ENCODE measurements at places on chromosomes 3 and 15.

GRCh38 chr15:39595338-39596221, 14.7 kb downstream of the THBS1 start:
- DNase-seq: no peak

GRCh38 chr15:69881766-69882165, 216.0 kb downstream of the TLE3 start:
- DNase-seq: no peak

- no peak for DNase-seq
These were observed 208.5 kb downstream of the LPP start for GRCh38 chr3:188362405-188362831.

- no peak for DNase-seq
These were observed 71.2 kb downstream of the OTOL1 start for GRCh38 chr3:161567577-161568361.

GRCh38 chr3:77014226-77014625, 25.7 kb upstream of the ROBO2 start:
- peak; percentile 59 for DNase-seq

- no peak for DNase-seq
These were observed 23.9 kb upstream of the AADACL2 start for GRCh38 chr3:151709847-151710246.

DNA sequence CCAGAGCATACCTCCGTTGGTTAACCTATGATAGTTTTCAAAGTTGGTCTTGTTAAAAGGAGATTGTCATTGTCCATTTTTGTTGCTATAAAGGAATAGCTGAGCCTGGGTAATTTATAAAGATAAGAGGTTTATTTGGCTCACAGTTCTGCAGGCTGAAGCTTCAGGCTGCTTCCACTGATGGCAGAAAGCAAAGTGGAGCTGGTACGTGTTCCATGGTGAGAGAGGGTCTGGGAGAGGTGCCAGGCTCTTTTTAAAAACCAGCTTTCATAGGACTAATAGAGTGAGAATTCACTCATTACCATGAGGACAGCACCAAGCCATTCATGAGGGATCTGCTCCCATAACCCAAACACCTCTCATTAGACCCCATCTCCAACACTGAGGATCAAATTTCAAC, 107.3 kb downstream of the SLMAP start:
- no peak for DNase-seq

DNA sequence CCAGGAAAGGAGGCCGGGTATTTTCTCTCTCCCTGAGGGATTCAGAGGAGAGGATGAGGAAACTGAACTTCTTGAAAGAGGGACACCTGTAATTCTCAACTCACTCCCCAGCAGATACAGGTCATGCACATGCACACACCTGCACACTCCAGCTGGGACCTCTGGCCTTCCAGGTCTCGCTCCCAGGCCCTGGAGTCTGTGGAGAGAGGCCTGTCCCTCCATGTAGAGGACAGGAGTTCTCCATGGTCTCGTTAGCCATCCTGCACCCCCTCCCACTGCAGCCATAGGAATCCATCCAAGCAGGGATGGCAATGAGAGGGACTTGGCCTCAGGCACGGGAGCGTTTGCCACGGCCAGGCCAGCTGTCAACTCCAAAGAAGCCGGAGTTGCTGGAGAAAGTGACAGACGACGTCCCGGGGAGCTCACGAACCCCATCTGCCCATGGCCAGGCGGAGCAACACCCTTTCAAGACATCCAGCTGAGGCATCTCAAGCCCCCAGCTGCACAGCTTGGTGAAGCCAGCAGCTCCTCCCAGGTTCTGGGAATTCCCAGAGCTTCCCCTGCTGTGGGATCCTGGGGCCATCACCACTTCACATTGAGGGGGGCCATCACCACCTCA, 223.3 kb downstream of the UACA start:
- peak; percentile 64 for DNase-seq

DNA sequence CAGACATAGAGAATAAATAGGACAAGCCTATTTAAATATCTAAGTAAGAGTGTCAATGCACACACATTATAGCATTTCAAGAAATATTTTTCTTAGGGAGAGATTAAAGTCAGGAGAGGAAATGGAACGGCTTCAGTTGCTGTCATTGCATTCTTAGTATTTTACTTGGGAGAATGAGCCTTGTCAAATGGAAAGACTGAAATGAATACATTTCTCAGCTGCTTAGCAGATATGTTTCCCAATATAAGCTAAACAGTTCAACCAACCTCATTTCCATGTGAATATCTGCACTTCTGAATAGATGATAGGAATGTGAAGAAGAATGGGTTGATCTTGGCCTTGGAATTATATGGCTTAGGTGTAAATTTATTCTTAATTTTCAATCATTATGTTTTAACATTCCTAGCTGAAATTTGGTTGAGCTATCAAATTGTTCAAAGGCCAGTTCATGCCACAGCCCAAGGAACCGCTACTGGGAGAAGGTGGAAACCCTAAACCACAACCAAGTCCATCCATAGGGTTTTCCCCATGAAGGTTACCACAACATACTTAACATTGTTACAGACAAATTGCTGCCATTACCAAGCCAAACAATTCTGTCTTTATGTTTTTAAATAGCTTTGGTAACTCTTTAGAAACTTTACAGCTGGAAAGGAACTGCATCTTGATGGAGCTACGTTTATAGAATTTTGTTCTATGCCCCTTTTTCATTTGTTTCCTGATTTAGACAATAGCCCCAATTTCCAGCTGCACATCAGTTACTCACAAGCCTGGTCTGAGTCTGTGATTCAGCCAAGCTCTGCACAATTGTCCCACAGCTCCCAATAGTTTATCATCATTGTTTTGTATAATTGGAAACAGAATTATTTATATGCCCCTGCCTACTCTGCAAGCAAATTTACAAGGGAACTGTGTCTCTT, 459.6 kb downstream of the MECOM start:
- DNase-seq: no peak

GRCh38 chr15:50181201-50181968, 611 bp upstream of the SLC27A2 start:
- DNase-seq: peak; percentile 56

DNA sequence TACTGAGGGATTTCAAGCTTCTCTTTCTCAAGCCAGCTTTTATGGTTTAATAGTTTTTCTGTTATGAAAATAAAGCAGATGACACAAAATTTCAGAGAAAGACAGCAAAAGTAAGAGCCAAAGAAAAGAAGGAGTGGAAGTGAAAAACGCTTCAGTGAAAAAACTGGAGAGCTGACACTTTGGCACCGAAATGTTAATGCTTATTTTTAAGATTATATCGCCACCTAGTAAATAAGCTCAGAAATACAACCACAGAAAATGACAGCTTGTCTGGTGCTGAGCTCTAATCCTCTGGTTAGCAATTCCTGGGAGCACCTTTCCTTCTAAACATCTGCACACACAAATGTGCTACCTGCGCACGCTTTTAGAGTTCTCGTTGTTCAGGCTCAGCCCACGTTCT, 101.6 kb downstream of the ZPLD1 start:
- no peak for DNase-seq

- DNase-seq: no peak
These were observed 18.3 kb downstream of the CPB1 start for GRCh38 chr3:148845756-148846395.

DNA sequence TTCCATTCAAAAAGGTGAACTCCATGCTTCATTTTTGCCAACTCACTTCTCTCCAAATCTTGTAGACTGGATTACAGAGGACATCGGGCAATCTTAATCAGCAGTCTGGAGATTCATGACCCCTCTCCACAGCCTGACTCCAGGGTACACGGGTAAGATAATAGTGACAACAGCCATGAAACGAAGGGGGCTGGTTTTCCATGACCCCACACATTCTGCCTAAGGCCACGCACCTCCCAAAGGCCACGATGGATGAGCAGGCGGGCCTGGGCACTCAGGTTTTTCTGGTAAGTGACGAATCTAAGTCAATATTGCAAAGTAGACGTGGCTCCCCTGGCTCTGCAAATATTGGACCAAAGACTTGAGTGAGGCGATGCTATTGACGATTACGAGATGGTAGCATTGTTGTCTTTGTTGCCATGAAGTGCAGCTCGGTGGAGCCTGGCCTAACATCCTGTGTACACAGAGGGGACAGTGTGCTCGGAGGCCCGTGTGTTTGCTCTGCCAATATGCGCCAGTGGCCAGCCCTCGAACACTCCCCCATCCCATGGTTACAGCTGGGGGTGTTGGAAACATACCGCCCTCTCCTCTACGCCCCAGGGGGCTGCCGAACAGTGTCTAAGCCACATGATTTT, 119.1 kb downstream of the OPA1 start:
- no peak for DNase-seq
